Tongue (tissue), 3 donors: ENCODE measurements at places on chromosomes 12 and 14. TPM values are rescaled to one million over a fixed set of nuclear protein-coding genes. Genes with fewer than 3 reads are reported as not detected.
A peak's percentile ranks its signal among the peaks of the same experiment; 100 is the strongest.

DNA sequence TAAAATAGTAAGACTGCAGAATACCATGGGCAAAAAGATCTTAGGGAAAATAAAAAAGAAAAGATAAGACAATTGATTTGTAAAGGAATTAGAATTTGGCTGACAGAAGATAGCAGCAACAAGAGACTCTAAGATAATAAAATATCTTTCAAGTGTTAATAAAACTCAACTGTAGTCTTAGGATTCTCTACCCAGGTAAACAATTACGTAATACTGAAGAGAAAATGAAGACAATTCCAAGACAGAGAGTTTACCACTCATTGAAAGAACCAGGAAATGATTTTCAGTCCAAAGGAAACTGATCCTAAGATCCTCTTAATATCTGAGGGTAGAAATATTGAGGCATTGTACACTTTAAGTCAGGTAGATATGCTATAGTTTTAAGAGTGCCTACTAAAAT is 321.1 kb downstream of the CEP128 start:
- no peak for DNase-seq

Gene MDM1
- 21.2 TPM for total RNA-seq

DNA sequence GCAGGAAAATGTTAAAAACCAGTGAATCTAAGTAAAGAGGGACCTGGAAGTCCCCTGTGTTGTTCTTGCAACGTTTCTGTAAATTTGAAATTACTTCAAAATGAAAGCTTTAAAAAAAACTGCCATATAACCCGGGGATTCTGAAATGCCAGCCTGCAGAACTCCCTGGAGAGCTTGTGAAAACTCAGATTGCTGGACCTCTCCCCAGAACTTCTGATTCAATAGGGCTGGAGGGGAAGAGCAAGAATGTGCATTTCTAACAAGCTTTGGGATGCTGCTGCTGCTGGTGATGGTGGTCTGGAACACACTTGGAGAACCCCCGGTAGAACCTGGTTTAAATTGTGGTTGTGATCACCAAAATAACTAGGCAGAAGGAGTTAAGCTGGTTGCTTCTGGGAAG is 300.0 kb upstream of the NOS1 start:
- no peak for DNase-seq

DNA sequence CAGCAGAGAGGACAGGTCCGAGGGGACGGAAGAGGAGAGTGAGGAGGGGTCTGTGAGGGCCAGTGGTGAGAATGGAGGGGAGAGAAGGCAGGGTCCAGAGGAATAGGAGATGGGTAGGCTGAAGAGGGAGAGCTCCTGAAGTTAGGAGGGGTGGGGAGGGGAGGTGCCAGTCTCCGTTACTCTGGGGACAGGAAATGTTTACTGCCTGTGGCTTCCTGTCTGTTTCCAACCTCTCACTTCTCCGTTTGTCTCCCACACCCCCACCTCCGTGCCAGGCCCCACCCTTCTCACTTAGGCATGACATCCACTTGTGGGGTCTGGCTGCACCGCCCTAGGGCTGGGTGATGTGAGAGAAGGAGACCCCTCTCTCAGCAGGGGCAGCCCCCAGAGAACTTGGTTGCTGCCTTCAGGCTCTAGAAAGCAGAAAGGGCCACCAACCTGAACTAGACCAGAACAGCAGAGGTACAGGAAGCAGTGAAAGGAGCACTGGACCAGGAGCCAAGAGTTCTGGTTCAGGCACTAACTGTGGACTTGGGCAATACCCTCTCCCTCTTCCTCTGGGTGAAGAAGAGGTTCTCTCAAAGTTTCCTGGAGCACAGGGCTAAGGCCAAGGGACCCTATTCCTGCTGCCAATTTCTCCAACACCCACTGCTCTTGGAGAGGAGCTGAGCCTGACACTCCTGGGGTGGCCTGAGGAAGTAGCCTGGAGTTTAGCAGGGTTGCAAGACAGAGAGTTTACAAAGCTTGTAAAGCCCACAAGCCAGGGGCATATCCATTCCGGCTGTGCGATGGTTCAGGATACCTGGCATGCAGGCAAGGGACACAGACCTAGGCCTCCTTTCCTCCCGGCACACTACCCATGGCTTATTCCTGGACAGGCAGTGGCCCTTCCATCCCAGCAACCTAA is 5.5 kb downstream of the ITGA5 start:
- no peak for DNase-seq

- DNase-seq = no peak
Observed at GRCh38 chr14:101131451-101131916, 228.0 kb upstream of the RTL1 start.

- peak; percentile 24 for DNase-seq
Observed at GRCh38 chr12:122067966-122068365, 10.6 kb upstream of the MLXIP start.

GRCh38 chr12:111248236-111249017 is 120.5 kb downstream of the PHETA1 start:
- peak; percentile 31 for DNase-seq
